ENCODE measurements at places on chromosomes 12 and 14.

DNA sequence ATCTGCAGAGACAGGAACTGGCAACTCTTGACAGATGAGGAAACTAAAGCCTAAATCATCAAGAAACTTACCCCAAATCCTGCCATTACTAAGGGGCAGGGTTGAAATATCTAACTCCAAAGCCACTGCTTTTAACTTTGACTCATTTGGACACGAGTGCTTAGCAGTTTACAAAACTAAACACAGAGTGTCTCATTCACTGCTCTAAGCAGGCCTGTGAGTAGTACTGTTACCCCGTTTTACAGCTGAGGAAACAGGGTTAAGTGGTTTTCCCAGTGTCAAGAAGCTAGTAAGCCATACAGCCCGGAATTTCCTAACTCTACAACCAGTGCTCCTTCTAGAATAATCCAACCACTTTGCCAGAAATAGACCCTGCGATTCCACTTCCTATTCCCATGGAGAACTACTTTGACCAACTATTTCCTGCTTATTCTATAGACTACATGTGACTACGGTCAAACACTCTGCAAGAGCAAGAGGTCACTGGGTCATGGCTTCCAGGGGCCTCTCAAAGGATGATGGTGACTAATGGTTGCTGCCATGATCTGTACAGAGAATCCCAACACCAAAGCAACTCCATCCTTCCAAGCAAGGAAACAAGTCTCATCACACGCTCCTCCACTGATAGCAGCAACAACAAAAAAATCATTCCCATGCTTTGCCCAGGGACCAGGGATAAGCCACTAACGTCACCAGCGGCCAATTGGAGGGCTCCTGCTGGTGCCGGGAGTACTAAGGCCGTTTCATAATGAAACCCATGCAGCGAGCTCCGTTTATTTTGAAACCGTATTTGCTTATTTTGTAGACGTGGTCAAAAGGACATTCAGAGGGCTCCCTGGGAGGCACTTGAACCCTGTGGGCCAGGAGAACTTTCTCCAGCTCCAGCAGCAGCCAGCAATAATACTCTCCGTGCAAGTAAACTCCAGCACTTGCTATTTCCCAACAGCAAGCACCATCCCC is 56.3 kb downstream of the NUAK1 start:
- no peak for DNase-seq

GRCh38 chr12:100401660-100402059 is 44.8 kb downstream of the SLC17A8 start:
- DNase-seq = no peak

DNA sequence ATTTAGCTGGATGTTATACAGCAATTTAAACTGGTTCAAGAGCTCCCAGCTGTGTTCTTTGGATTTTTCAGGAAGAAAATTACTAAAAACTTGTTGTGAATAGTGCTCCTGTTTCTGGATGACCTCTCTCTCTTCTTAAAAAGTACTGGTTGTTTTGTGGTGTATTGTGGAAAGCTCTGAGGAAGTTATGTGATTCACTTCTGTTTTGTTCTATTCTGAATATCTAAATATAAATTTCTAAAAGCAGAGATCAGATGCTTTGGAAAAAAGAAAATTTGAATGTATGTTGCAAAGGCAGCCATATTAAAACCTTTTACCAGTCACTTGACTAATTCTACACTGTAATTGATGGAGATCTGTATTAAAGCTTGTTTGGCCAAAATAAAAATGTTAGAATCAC is 3.4 kb upstream of the C3AR1 start:
- DNase-seq = no peak

GRCh38 chr12:116194935-116195431 is 82.5 kb downstream of the MED13L start:
- DNase-seq = no peak

DNA sequence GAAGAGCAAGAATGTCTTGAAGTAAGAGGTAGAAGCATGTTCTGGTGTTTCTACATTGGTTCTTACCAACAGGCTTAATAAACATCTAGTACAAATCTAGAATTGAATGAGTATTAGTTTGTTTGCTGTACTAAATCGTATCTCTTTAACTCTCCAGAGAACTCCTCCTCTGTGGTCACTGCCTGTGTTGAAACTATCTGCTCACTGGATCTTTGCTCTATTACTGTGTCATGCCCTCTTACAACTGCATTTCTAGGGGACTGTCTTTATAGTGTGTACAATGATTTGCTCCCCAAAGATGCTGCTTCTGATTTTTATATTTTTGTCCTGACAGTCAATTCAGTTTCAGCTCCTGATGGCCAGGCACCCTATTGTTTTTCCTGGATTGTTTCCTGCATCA is 50.1 kb upstream of the E2F7 start:
- DNase-seq = no peak

DNA sequence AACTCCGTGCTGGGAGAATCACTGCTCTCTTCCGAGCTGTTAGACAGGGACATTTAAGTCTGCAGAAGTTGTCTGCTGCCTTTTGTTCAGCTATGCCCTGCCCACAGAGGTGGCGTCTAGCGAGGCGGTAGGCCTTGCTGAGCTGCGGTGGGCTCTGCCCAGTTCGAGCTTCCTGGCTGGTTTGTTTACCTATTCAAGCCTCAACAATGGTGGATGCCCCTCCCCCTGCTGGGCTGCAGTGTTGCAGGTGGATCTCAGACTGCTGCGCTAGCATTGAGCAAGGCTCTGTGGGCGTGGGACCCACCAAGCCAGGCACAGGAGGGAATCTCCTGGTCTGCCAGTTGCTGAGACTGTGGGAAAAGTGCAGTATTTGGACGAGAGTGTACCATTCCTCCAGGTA is 43.7 kb downstream of the GPR137C start:
- DNase-seq = no peak

DNA sequence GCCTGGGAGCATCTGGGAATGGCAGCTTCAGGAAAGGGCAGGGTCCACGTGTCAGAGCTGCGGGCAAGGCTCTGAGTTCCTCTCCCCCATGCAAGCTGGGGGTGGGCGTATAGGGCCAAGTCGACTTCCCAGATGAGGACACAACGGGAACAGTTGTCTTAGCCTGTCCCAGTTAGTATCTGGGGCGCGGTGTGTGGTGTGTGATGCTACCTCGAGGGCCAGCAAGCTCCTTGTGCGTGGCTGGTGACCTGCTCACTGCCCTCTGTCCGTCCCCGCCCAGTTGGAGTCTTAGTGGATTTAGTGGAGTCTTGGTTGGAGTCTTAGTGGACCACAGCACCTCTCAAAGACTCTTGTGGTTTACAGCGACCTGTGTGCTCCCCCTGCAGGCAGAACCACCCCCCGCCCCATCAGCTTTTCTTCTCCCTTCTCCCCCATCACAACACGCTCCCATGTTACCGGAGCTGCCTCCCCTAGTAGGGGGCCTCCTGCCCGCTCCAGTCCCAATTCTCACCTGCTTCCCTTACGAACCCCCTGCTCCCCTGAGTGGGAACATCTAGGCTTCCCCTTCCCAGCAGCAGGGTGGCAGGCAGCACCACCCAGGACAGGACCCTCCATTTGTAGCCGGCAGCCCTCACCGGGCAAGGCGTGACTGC is 8.7 kb downstream of the ASPG start:
- no peak for DNase-seq

DNA sequence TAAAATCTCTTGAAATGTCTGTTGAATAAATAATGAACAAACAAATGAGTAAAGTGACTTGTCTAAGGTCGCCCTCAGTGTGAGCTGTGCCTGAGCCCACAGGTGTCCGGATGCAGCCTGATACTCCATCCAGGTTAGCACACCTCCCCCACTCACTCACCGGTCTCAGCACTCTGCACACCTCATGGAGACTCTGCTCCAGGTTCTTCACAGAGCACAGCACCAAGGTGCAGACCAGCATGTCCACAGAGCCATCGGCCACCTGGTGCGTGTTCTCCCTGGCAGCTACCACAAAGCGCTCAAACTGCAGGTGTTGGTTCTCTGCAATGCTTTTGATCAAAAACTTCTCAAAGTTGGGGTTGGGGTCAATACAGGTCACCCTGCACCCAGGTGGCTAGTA is 4.1 kb upstream of the KRT7 start:
- no peak for DNase-seq

- no peak for DNase-seq
Observed at GRCh38 chr12:122082621-122083356, 4.2 kb downstream of the MLXIP start.

DNA sequence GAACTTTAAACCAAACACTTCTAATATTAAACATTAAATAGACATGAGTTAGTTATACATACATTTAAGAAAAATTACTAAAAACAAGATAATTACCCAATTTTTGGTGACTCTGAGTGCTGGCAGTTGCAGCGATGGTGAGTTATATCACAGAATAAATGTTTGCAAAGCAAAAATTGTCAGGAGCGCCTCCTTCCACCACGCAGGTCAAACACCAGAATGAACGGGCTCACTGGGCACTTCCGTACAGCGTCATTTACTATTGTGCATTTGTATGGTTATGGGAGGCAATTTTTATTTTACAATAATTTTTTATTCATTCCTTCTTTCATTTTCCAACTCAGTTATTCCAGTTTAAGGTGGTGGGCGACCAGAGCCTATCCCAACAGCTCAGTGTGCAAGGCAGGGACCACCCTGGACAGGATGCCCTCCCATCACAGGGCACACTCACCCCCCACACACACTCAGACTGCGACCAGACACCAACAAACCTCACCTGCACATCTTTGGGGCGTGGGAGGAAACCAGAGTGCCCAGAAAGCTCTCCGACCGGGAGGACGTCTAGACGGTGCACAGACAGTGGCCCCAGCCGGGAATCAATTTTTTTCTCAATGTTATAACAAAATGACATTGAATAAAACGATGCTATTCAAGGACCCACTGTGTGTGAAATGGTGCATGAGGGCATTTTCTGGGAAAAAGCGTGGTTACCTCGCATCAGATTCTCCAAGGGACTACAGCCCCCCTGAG is 67.2 kb downstream of the TESC start:
- DNase-seq = no peak

DNA sequence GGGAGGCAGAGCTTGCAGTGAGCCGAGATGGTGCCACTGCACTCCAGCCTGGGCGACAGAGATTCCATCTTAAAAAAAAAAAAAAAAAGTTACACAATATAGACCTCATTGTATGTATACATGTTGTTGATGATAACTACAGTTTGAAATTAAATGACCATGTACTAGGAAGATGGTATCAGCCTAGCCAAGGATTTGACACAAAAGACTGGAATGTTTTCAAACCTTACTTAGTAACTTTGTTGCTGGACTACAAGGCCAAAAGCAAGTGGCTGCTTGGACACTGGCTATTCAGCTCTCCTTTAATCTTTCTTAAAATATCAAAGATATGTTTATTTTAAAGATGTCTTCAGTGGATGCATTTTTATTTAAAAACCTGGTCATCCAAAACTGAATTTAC is 18.9 kb upstream of the NUDT4 start:
- no peak for DNase-seq

- DNase-seq = no peak
Observed at GRCh38 chr14:59483363-59483762, 845 bp downstream of the L3HYPDH start.

GRCh38 chr12:66359300-66359699 is 57.0 kb downstream of the HELB start:
- no peak for DNase-seq

DNA sequence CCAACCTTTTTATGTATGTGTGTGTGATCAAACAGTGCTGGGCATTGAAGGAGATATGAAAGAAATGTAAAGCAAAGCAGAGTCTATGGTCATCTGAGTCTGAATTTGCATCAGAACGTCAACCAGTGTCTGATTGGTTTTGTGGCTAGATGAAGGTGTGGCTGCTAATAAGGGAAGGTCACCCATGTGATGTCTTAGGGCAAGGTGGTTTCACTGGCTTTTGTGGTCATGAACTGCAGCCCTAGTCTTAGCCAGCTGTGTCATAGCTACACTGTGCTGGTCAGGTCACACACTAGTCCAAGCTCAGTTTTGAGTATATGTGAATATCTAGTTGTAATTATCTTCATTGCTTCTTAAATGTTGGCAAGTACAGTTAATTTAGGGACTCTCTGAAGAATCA is 105.8 kb downstream of the TGFB3 start:
- DNase-seq = no peak

DNA sequence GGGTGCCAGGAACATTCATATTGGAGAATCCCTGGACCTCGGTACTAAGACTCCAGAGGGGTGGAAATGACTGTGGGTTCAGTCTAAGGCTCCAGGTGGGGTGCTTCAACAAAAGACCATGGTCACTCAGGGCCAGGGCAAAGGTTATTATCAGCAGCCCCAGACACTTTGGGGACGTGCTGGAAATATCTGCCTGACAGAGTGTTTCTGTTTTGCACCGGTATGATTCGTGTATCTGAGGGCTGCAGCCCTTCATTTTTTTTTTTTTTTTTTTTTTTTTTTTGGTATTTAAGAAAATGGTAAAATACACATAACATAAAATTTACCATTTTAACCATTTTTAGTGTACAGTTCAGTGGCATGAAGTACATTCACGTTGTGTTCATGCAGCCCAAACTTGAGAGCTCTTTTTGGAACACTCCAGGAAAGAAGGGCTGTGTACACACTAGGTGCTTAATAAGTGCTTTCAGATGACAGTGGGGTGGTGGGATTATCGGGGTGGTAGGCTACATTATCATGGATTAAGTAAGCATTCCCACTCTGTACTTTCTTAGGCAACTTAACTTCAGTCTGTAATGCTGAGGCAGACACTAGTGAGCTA is 120.3 kb downstream of the CHST11 start:
- no peak for DNase-seq
